NT2/D1 (cell line): ENCODE measurements at places on chromosomes 7 and 10.

- DNase-seq: no peak
These were observed 128.2 kb upstream of the CHST15 start for GRCh38 chr10:124221356-124222317.

DNA sequence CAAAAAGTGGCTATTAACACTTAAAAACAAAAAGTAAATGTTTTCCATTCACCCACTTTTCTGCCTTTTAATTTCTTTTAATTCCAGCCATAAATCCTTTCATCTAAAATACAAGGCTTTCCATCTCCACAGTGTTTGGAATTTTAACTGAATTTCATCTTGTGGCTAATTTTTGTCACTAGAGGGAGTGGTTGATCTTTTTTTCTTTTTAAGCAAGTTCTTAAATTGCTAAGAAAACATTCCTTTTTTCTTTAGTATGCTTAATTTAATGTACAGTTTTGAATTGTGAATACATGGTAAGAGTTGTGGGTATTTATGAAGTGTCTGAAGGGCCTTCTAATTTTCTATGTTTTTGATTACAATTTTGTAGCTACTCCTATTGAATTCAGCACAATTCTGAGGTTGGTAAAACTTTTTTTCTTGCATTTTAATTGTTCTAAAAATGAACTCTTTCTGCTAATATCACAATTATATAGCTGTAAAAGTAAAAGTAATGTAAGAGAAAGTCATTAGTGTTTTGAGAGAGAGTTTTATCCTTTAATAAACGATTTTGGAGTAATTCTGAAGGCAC, 54.9 kb upstream of the ANK3 start:
- DNase-seq: no peak

DNA sequence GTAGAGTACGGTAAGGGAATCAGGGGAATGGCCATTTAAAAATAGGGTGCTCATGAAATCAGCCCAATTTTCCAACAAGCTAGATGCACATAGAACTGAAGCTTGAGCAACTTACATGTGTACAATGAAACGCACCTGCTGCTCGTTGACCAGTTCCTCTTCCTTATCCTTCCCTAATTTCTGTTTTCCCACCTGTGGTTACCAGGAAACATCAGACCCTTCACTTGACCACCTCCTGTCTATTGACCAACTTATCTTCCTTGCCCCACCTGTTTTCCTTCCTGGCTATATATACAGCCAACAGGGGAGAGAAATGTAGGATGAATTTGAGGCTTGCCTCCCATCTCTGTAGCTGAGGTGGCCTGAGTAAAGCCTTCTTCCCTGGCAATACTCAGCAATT, 37.8 kb upstream of the RAPGEF5 start:
- DNase-seq: no peak

GRCh38 chr10:114504769-114505579, 100.7 kb upstream of the AFAP1L2 start:
- DNase-seq: no peak

DNA sequence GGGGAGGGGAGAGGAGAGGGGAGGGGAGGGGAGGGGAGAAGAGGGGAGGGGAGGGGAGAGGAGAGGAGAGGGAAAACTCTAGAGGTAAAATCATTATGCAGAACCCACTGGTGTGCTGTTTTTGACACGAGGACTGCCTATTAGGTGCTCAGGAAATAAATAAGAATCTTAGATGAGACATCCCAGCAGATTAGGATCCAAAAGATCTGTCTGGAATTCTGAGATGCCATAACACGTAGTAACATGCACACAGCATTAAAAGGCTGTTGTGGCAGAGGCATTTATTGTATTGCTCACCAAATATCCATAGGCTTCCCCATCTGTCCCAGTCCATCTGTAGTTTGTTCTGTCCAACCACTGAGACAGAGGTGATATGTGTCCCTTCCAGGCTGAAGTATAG, 40.8 kb upstream of the KMT2E start:
- DNase-seq: no peak

DNA sequence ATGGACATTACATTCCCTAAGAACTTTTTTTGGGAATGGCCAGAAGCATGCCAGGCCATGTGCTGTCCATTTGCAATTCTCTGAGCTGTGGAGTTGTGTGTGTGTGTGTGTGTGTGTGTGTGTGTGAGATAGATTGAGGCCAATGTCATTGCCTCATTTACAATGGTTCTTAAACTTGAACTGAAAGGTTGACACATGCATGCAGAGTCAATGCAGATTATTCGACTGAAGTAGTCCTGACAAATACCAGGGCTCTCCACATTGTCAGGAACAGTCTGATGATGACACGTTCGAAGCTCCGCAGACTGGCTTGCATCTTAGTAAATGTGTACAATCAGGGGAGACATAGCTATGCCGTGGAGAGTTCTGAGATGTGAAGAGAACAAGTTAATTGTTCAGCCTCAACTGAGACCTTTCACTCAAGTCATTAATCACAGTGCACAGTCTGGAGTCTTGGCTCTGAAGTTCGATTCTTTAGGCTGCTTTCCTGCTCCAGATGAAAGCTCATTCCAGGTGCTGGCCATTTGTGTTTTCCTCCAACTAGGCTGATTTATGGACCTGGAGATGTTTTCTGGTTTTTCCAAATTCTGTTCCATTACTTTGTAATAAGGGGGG, 921.9 kb downstream of the LRMDA start:
- DNase-seq: no peak

GRCh38 chr10:13808556-13809391, 222.0 kb downstream of the PRPF18 start:
- no peak for DNase-seq

DNA sequence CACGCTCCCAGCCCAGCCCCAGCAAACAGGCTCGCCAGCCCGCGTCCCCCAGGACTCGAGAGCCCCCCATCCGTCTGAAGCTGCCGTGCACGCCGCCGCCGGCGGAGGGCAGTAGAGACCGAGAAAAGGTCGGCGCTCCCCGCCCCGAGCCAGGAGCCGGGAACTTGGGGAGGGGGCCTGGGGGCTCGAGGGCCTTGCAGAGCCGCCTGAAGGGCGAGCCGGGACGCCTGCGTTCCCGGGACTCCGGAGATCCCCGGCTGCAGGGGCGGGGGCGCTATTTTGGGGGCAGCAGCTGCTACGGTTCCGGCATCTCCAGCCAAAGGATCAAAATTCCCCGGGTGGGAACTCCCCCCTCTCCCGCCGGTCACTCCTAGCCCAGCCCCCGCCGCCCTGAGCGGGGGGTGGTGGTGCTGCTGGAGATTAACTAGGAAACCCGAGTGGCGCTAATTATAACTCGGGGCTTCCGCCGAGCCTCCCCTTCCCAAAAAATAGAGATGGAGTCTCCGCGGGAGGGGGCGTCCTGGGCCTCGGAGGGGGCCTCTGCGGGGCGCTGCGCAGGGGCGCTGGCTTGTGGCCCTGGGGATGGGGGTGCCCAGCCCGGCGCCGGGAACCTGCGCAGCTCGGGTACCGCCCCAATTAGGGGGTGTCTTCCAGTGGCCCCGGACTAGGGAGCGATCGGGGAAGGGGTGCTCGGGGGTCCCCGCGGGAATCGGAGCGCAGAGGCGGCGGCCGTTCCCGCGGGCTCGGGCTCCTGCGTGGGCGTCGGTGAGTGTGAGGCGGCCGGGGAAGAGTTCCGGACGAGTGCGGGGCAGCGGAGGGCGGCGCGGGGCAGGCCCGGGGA, 608 bp downstream of the ACHE start:
- DNase-seq: peak; percentile 56

DNA sequence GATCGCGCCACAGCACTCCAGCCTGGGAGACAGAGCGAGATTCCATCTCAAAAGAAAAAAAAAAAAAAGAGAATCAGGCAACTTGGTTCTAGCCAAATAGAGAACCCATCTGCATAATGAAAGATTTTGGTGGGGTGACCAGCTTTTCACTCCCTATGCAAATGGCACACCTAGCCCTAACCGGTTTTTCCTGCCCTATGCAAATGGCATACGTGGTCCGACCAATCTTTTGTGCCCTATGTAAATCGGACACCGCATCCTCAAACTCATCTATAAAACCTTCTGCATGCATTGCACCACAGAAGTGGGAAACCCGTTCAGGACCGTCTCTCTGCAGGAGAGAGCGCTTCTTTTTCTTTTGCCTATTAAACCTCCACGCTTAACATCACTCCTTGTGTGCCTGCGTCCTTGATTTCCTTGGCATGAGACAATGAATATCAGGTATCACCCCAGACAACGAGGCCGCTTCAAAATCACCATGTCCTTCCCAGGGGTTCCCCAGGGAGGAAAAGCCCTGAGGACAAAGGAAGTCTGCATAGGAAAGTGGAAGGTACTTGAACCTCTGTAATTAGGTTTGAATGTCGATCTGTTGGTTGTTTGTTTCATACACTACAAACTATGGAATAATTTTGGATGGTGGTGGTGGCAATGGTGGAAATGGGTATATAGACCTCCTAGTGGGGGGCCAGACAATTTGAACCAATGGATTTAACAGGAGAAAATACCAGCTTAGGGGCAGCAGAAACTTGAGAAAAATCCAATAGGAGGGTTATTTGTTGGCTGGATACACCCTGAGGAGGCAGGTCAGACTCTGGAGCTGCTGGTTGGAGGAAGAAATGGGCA, 396.2 kb downstream of the TYW1 start:
- peak; percentile 33 for DNase-seq

DNA sequence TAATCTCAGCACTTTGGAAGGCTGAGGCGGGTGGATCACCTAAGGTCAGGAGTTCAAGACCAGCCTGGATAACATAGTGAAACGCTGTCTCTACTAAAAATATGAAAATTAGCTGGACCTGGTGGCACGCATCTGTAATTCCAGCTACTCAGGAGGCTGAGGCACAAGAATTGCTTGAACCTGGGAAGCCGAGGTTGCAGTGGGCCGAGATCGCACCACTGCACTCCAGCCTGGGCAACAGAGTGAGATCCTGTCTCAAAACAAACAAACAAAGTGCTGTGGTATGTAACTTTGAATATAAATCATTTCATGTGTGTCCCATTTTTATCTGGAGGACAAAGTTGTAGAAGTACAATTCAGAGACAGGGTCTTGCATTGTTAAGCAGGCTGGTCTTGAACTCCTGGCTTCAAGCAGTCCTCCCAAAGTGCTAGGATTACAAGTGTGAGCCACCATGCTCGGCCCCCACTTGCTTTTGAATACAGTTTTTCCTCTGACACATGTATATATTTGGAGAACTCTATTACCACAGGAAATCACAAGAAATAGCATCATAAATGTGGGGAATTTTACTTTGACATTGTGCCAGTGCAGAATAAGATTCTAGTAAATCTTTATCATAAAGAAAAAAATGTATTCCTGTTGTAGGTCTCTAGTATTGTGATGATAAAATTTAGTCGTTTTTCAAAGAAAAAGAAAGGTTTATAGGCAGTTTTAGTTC, 32.6 kb downstream of the PTPN12 start:
- DNase-seq: no peak

GRCh38 chr10:102449321-102450123, 1.8 kb downstream of the C10orf95 start:
- no peak for DNase-seq

DNA sequence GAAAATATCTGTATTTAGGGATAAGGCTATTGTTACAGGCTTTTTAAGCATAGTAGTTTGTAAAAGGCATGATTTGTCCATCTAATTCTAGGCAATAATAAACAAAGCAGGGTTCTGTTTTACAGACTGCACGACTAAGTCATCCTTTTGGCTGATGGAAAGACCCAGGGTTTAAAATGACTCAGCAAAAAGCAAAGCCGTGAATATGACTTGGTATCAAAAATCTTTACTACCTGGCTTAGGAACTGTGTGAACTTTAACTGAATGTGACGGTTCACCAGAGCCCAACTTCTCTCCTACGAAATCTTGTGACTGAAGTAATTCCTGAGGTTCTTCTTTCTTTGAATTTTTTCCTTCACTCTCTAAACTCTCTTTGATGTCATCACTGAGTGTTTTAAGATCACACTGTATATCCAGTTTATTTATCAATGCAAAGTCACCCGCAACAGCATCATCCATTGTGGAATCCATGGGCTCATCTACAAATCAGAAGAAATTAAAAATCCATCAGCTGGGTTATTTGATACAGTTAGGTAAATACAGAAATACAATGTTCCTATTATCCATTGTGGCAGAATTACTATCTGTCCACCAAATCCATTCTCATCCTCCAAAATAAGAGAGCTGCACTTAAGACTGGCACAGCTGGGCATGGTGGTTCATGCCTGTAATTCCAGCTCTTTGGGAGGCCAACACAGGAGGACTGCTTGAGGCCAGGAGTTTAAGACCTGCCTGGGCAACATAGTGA, 17.0 kb downstream of the ATE1 start:
- DNase-seq: no peak

- DNase-seq: peak; percentile 55
These were observed 98.1 kb downstream of the C10orf105 start for GRCh38 chr10:71621231-71622153.

- no peak for DNase-seq
These were observed 2.8 kb upstream of the OR6V1 start for GRCh38 chr7:143049362-143049761.

DNA sequence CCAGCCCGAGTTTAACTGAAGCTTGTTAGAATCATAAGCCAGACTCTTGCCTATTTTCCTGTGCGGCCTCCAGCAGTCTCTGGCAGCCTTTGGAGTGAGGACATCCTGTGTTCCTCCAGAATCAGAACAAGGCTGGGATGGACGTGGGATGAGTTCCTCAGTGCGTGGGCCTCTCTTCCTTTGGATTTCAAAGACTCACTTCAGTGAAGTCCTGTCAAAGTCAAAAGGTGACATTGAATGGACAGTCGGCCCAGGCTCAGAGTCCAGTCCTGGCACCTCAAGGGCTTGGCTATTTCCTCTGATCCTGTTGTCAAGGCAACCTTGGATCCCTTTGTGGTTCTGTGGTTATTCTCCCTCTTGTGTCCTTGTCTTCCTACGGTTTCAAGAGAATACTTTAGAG, 21.4 kb upstream of the SMC3 start:
- DNase-seq: no peak

DNA sequence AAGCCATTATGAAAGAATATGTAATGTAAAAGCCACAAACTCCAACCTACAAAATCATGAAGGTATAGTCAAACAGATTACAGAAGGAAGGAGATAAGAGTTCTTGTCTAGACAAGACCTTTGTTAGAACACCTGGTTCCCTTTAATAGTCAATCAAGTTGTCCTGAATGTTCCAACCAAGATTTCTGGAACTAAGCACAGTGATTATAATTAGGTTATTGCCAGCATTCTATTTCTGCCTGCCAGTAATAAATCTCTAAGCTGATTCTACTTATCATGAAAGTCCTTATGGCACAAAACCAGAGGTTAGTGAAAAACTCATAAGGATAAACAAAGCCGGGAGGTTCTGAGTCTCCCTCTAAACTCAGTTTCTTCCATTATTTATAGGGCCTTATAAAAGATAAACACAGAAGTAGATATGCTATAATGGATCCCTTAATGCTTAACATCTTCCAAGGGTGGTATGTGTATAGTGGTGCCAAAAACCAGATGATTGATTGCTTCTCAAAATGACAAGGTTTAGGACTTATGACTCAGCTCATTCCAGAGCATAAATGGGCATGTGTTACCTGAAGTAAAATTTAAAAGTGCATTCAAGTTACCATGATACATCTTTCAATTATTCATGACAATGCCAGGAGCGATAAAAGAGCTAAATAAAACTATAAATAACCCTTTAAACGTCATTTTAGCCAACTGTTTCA, 237.2 kb downstream of the CSTF2T start:
- no peak for DNase-seq

- DNase-seq: no peak
These were observed 54.8 kb upstream of the IFRD1 start for GRCh38 chr7:112395411-112395810.
